ENCODE measurements at places on chromosomes 1 and 21. TPM values are rescaled to one million over a fixed set of nuclear protein-coding genes. Genes with fewer than 3 reads are reported as not detected.

The IGSF5 gene
- total RNA-seq, result 0.64 TPM

DNA sequence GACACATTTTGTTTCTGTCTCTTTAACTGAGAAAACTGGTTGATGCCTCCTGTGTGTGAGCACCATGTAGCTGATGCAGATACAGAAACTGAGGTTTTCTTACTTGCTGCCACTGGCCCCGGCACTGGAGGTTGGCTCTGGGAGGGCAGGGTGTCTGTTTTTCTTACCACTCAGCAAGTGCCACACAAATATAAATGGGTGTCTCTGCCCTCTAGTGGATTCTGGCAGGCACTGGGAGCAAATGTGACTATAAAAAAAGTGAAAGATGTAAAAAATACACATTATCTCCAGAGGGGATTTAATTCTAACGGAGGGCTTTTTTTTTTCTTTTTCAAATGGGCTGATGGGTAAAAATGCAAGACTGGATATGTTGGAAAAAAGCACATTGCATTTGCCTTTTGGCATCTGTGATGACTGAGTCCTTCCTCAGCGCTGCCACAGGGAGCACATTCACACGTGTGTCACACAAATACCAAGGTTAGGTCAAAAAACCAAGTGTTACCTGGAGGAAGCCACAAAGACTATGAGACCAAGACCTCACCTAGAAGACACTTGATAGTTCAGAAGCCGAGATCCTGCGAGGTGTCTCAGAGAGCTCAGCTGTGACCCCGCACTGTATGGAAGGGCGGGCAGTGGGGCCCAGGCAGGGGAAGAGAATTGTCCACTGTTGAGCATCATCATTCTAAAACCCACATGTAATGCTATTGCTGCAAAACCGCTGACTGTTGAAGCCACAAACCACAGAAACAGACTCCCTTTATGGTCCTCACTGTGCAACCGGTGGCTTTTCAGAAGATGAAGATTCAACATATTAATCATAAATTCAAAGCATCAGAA, 18.9 kb downstream of the PGBD2 start:
- DNase-seq, result no peak

DNA sequence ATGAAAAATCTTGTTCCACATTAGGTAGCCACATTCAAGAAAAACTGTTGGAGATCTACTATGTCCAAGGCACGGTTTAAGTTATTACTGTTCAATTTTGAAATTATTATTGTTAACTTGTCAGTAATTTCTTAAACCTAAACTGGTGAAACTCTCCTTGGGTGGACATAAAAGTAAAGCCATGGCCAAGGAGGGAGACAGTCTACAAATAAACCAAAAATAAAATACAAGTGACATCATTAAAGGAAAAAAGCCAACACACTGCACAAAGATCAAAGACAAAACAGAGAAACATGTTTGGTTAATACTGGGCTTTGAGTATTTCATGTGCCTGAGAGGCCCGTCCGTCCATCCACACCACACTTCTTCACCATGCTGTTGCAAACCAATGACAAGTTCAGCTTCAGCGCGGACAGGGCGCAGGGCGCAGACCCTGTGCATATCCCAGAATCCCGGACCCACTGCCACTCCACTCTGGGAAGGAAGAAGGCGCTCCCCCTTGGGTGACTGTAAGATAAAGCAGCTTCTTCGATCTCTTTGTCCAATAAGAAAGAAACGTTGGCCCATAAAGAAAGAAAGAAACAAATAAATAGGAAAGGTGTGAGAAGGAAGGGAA, 918 bp upstream of the RASAL2 start:
- DNase-seq, result peak; percentile 48

GRCh38 chr1:117339866-117340700, 27.2 kb upstream of the MAN1A2 start:
- peak; percentile 57 for DNase-seq

DNA sequence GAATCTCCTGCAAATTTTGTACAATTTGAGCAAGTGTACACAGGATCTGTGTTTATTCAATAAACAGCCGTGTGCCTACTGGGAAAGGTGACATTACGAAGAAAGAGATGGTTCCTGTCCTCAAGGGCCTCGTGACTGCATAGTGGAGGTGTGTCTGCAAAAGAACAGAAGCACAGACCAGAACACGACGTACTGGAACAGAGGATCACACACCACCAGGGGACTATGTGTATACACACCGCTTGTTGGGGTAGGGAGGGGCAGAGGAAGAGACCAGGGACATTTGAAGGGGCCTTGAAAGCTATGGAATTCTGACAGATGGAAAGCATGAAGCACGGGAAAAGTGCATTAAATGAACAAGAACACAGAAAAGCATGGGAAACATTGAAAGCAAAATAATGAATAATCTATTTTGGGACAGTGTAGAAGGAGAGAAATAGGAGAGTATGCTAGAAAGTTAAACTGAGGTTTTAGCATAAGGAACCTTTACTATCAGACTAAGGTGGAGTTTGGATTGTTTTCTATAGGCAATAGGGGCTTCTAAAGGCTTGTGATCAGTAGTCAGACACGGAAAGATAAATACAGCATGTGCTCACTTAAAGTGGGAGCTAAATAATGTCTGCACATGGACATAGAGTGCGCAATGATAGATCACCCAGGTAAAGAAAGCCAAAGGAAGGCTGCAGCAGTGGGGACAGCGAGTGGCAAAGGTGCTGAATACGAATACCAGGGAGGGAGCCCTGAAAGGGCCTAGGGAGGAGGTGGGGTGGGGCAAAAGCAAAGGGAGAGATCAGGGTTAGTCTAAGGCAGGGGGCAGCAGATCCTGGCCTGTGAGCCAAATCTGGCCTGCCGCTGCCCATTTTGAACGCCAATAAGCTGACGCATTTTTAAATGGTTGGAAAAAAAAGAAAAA, 11.0 kb downstream of the JAK1 start:
- no peak for DNase-seq

- no peak for DNase-seq
Measured at GRCh38 chr1:156703741-156704140, 1.6 kb downstream of the CRABP2 start.

GRCh38 chr1:43835082-43836021, 98.2 kb upstream of the ARTN start:
- no peak for DNase-seq

DNA sequence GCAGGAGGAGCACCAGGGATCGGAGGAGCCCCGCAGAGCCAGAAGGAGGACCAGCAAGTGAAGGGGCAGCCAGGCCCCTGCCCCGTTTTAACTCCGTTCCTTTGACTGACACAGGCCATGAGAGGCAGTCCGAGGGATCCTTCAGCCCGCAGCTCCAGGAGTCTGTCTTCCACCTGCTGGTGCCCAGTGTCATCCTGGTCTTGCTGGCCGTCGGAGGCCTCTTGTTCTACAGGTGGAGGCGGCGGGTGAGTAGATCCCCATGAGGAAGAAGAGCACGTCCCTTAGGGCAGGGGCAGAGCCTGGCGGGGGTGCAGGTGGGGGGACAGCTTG, 13.3 kb downstream of the CSF1 start:
- DNase-seq, result no peak

The AURKAIP1 gene
- 332 TPM for total RNA-seq

DNA sequence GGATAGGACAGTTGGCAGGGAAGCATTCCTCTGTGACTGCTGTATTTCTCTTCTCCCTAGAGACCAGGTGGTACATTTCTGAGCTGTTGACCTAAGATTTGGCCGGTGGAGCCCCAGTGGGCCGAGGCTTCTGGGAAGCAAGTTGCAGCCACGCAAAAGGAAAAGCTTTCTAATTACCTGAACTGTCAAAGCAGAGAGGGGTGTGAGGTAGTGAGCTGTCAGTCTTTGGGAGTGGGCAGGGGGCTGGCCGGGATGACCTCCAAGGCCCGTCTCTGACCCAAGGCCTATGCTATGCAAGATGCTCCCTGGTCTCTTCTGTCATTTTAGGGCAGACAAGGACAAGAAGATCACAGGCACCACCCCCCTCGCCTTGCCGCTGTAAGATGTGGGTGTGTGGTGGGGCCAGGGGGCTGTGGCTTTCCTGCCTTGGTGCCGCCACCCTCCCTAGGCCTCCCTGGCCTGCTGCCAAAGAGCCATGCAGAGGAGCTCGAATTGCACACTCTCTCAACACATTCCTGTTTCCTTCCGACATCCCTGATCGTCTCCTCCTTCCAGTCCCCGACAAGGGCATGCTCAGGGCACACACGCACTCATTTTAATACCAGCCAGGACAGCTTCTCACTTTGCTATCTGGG, 7.7 kb downstream of the PADI1 start:
- no peak for DNase-seq

GRCh38 chr1:112712191-112712590, 2.9 kb downstream of the PPM1J start:
- DNase-seq, result no peak

DNA sequence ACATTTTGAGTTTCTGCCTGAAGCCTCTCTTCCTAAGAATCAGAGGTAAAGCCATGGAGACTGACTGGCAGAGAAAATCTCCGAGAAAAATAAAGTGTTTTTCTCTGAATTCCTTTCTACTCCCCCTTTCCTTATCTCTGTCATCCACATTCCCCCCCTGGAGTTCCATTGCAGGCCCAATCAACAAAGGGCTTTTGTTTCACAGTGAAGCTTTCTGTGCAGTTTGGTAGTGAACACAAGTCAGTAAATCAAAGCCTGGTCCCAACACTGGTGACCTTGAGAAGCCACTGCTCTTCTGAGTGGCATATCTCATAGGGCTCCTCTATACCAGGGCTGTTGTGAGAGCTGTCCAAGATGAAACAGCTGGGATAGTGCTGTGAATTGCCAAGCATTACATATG, 228.4 kb downstream of the SEC16B start:
- DNase-seq, result no peak

The PM20D1 gene
- 0.27 TPM for total RNA-seq

DNA sequence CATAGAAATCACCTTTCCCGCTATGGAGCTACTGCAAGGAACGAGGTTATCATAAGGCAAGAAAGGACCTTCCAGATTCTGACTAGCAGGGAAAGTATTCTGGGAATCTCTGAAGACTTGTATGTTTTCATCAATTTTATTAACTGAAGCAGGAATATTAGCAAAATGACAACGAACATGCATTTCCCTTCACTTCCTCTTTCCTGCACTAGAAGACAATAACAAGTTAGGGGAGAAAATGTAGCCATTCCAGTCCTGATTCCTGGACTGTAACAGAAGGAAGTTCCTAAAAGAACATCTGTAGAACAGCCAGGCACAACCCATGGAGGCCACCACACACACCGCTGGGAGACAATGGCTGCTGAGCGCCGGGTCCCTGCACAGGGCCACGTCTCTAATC, 106.8 kb downstream of the RAVER2 start:
- no peak for DNase-seq

The NAXE gene
- total RNA-seq, result 68.4 TPM

- DNase-seq, result no peak
Measured at GRCh38 chr1:44831516-44831915, 11.5 kb downstream of the PTCH2 start.

All from colonic mucosa (tissue), 4 donors.